ENCODE measurements at places on chromosomes 7 and 10.

GRCh38 chr10:89563861-89564478 is 28.6 kb upstream of the SLC16A12 start:
- peak; percentile 63 for DNase-seq

DNA sequence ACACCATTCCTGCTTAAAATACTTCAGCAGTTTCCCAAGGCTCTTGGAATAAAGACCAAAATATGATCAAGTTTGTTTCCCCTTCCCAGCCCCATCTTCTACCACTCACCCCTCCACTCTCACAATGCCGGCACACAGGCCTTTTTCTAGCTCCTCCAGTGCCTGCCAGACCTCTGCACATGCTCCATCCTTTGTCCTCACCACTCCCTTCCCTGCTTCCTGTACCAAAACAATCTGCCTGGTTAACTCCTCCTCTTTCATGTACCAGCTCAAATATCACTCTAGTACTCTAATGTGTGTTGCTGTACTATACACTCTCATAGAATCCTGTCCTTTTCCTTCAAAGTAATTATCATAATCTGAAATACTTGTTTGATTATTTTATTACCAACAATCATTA is 19.4 kb downstream of the SCRN1 start:
- DNase-seq, result no peak

DNA sequence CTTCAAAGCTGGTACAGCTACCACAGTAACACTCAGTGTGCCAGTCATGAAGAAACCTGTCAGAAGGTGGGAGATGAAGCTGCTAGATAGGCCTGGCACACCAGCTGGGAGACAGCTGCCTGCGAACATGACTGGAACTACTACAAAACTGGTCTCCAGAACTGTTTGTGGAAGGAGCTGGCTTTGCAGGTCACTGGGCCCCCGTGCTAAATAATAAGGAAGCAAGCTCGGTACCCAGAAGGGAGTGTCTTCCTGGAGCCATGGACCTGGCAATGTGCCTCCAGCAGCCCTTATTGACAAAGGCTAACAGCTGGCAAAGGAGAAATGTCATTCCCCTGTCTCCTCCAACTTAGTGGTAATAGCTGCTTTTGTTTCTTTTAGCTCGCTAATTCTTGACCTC is 1217.6 kb upstream of the LRRN3 start:
- DNase-seq, result no peak

DNA sequence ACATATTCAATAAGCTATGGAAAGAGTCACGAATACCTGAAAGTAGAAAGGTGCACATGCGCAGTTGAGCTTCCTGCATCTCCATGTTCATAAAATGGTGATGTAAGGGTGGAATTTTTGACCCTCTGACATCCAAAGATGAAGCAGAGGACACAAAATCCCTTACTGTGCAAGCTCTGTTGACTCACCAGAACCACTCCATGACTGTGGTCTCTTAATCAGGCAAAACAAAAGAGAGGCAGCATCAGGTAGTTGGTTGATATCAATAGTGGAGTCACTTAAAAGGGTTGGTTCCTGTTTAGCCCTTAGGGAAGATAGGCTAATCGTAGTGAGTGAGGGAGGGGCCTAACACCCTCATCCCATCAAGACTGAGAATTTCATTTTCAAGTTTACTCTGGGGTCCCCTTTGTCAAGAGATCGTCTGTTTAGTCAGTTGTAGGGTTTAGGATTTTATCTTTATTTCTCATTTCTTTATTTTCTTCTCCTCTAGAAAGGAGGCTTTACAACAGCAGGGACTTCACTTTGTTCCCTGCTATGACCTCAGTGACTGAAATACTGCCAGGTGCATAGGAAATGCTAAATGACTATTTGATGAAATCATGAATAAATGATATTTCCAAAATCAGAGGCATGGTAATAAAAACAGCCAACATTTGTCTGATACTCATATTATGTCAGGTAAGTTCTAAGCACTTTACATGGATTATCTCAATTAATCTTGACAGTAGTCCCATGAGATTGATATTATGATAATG is 98.1 kb downstream of the CD36 start:
- DNase-seq, result no peak

GRCh38 chr10:11345224-11346054 is 266.0 kb downstream of the USP6NL start:
- no peak for DNase-seq

GRCh38 chr7:98196706-98197605 is 14.3 kb upstream of the BHLHA15 start:
- DNase-seq, result no peak

GRCh38 chr10:86304436-86304835 is 62.2 kb downstream of the GRID1 start:
- no peak for DNase-seq

- no peak for DNase-seq
These were observed 108.6 kb downstream of the SRI start for GRCh38 chr7:88111140-88111743.

DNA sequence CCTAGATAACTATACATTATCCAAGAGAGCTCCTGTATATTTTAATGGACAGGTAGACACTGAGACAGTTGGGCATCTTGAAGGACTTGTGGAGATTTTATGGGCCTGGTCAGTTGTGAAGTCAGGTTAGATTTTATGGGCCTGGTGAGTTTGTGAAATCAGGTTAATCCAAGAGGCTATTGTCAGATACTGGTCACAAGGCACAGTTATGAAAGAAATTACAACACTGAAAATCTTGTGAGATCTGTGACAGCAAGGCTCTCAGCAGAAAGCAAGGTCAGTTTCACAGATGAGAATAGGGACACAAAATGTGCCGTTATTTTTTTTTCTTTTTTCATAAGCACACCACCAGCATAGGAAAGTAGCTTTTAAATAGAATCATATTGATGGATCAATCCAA is 167.6 kb downstream of the VTI1A start:
- DNase-seq, result no peak

DNA sequence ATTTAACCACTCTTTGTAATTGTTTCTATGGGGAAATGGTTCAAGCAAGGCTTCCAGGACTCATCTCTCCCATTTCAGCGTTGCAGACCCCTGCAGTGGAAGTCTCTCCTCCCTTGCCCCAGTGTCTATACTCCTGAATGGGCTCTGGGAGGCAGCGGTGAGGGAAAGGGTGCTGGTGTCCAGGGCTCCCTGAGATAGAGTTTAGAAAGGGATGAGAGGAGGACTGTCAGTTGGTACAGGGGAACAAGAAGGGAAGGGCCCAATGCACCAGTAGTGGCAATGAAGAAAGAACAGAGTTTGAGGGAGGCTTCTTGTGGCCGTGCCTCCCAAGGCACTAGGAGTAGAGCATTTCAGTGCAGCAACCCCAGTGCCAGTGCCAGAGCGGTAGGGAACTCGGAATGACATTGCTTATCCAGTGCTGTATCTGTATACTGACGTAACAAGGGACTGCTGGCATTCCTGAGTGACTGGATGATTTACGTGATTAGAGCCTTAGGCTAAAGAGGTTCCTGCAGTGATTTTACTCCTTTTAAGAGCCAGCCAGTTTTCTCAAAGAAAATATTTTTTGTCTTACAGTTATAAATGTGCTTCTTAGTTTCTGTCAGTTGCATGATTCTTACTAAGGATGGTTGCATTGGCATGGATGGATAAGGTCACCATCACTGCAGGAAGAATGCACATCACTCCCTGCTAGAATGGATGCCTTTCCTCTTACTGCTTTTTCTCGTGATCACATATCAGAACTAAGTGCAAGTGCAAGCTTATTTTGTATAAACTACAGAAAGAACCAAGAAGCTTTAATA is 28.0 kb downstream of the PRPF18 start:
- no peak for DNase-seq

GRCh38 chr10:71766717-71767419 is 6.5 kb downstream of the VSIR start:
- peak; percentile 93 for DNase-seq

GRCh38 chr10:124063750-124064603 is 29.4 kb downstream of the CHST15 start:
- DNase-seq, result no peak

GRCh38 chr7:7911369-7912123 is 57.0 kb upstream of the GLCCI1 start:
- DNase-seq, result no peak

DNA sequence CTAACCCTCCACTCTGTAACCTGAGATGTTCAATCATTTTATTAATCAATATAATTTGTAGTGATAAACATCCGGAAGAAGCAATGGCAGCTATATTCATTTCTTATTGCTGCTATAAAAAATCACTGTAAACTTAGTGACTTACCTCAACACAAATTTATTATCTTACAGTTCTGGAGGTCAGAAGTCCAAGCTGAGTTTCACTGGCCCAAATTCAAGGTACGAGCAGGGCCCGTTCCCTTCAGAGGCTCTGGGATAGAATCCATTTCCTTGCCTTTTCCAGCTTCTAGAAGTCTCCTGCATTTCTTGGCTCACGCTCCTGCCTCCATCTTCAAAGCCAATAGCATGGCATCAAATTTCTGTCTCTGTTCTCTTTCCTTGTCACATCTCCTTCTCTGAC is 279.5 kb upstream of the SP8 start:
- no peak for DNase-seq

GRCh38 chr7:71695186-71695585 is 563.2 kb downstream of the GALNT17 start:
- DNase-seq, result no peak

GRCh38 chr7:84837405-84837804 is 349.5 kb downstream of the SEMA3D start:
- no peak for DNase-seq

- DNase-seq, result no peak
These were observed 152.0 kb downstream of the MACC1 start for GRCh38 chr7:20064974-20065862.

- DNase-seq, result no peak
These were observed 22.3 kb upstream of the SFMBT2 start for GRCh38 chr10:7432884-7433726.

DNA sequence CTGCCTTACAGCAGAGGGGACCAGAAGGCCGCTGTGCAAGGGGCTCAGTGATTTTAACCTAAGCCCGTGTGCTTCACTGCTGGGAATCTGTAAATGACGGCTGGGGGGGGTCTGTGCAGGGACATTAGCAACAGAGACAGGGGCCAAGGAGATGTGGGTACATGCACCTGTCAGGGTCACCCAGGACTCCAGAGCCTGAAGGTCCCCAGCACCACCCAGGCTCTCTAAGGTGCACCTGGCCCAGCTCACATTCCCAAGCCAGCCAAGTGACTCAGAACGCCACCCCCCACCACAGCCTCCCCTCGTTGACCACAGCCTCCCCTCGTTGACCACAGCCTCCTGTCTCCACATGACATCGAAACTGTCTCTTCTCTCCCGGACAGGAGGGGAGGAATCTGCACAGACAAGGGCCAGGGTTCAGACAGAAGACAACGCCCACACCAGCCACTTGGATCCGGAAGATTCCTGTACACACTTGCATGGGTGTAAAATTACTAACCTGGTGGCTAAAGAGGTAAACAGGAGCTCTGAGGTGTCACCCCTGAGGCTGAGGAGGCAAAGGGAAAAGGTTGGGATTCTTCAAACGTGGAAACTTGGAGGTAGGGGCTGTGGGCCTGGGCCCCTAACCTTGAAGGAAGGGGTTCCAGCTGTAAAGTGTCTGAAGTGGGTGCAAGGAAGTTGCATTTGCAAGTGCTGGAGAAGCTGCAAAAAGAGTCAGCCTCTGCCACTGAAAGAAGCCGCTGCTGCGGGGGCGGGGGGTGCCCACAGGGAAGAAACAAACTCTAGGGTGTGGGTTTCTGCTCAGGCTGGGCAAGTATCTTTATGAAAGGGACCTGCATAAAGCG is 27.0 kb downstream of the CALML3 start:
- no peak for DNase-seq

DNA sequence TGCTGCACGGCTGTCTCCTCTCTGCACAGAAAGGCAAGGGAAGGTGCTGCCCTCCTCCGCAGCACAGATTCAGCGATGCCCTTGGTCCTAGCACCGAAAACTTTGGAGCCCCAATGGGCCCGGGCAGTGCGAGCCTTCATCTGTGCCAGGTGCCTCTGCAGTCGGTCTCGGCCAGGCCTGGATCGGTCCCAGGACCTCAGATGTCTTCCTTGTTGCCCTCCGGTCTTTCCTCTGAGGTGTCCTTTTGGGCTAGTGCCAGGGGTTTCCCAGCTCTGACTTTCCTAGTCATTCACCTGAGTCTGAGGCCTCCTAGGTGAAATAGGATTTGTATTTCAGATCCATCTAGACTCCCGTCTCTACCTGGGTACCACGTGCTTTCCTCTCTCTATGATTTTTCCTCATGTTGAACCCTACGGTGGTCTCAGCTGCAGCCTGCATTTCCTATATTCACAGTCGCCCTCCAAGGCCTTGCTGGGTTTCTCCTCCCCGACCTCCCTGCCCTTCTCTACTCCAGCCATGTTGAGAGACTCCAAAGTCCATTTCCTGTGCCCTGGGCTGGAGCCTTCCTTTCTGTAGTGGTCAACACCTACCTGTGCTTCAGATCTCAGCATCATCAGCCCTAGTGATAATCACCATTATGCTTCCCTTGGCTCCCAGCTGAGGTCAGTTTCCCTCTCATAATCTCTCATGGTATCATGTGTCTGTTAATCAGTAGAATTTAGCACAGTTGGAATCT is 92.0 kb upstream of the PRSS58 start:
- no peak for DNase-seq

DNA sequence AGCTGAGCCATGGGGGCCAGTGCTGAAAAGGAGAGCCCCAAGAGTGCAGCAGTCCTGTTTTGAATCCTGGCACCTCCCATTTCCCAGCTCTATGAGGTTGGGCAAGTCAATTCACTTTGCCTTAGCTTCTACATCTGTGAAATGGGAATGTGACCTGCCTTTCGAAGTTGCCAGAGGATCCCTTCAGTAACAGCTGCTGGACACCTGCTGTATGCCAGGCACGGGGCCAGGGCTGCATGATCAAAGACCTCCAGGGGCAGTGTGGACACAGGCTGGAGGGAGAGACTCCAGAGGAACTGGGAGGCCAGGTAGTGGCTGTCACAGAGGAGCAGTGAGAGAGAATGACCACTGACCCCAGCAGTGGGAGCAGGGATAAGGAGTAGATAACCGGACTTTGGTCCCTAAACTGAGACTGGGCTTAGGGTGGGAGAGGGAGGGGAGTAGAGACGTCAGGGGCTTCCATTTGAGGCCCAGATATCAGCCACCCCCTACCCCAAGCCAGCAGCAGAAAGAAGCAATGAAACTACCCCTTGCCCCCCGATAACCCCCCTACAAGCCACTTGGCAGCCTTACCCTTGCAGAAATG is 45.2 kb downstream of the SRRM3 start:
- no peak for DNase-seq

DNA sequence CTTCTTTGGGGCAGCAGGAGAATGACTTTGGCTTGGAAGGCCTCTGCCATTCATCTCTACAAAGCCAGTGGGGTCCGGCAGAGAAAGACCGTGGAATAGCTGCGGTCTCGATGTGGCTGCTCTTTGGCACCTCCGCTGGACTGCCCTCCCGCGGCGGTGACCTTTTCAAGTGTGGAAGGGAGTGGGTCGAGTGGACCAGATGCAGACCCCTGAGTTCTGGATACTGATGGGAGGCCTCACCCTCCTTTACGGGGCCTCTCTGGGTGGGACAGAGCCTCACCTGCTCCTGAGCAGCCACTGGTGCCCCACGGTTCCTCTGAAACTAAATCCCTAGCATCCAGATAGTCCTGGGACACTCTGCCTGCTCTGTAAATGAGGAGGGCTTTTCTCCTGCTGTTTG is 113.1 kb downstream of the NT5C2 start:
- DNase-seq, result no peak

All from hematopoietic multipotent progenitor cell treated with erythropoietin and hydrocortisone succinate and interleukin-3 and kit ligand, for 17 days (in vitro differentiated cells).